Neural progenitor cell (in vitro differentiated cells): ENCODE measurements at places on chromosomes 1 and 21. TPM values are rescaled to one million over a fixed set of nuclear protein-coding genes. Genes with fewer than 3 reads are reported as not detected.
A peak's percentile ranks its signal among the peaks of the same experiment; 100 is the strongest.

The TCHH gene
- total RNA-seq, result 0.03 and 0.07 TPM in 2 replicates

- H3K4me1 ChIP-seq, result peaks cover 13% of the 10 kb centered on the region
- no peaks in the 10 kb centered on the region for H3K27me3 ChIP-seq
- H3K36me3 ChIP-seq, result no peaks in the 10 kb centered on the region
- no peak overlapping the region for H3K27ac ChIP-seq
These were observed 717 bp downstream of the UBIAD1 start for GRCh38 chr1:11273595-11274234.

- no peaks in the 10 kb centered on the region for H3K4me1 ChIP-seq
- H3K36me3 ChIP-seq, result no peaks in the 10 kb centered on the region
- H3K27me3 ChIP-seq, result no peaks in the 10 kb centered on the region
- H3K27ac ChIP-seq, result no peak overlapping the region
- H3K4me3 ChIP-seq, result no peak overlapping the region
- DNase-seq, result no peak
These were observed 16.7 kb upstream of the VSIG8 start for GRCh38 chr1:159879136-159879535.

- DNase-seq, result no peak
- H3K4me3 ChIP-seq, result no peak overlapping the region
- H3K4me1 ChIP-seq, result peaks cover 16% of the 10 kb centered on the region
These were observed 77.7 kb downstream of the LRRC8C start for GRCh38 chr1:89710498-89711139.

DNA sequence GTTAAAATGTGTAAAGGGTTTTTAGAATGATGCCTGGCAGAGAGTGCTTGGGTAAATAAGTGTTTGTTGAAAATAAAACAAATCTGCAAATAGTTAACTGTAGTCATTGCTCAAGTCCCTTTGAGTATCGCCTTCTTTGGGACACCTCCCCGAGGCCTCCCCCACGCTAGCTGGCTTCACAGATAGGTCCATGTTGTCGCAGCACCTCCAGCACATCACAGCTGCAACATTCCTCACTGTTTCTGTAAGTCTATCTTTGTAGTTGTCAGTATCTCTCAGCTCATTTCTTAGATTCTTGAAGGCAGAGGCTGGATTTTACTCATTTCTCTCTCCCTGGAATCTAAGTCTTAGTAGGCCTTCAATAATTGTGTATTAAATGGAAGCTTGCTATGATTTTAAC is 1.6 kb upstream of the STUM start:
- H3K36me3 ChIP-seq, result no peaks in the 10 kb centered on the region
- DNase-seq, result no peak
- H3K27me3 ChIP-seq, result peaks cover 65% of the 10 kb centered on the region
- H3K4me1 ChIP-seq, result peaks cover 20% of the 10 kb centered on the region
- H3K27ac ChIP-seq, result no peak overlapping the region

GRCh38 chr1:62092110-62092509 is 102.5 kb upstream of the L1TD1 start:
- no peak overlapping the region for H3K4me3 ChIP-seq
- no peaks in the 10 kb centered on the region for H3K4me1 ChIP-seq
- H3K27ac ChIP-seq, result no peak overlapping the region
- no peaks in the 10 kb centered on the region for H3K27me3 ChIP-seq
- no peaks in the 10 kb centered on the region for H3K36me3 ChIP-seq

The SAMD11 gene
- 0.15 TPM in 1 of 2 replicates, not detected in the other for total RNA-seq

GRCh38 chr1:175191659-175192058 is 917 bp downstream of the KIAA0040 start:
- DNase-seq, result peak; percentile 14
- H3K4me3 ChIP-seq, result peak overlapping the region; percentile 56
- peaks cover 7% of the 10 kb centered on the region for H3K4me1 ChIP-seq
- peaks cover 65% of the 10 kb centered on the region for H3K27me3 ChIP-seq
- no peak overlapping the region for H3K27ac ChIP-seq

GRCh38 chr1:45141247-45142003 is 65.0 kb downstream of the ZSWIM5 start:
- no peak overlapping the region for H3K27ac ChIP-seq
- peaks cover 3% of the 10 kb centered on the region for H3K4me1 ChIP-seq
- no peak overlapping the region for H3K4me3 ChIP-seq
- no peaks in the 10 kb centered on the region for H3K36me3 ChIP-seq
- no peak for DNase-seq
- no peaks in the 10 kb centered on the region for H3K27me3 ChIP-seq

DNA sequence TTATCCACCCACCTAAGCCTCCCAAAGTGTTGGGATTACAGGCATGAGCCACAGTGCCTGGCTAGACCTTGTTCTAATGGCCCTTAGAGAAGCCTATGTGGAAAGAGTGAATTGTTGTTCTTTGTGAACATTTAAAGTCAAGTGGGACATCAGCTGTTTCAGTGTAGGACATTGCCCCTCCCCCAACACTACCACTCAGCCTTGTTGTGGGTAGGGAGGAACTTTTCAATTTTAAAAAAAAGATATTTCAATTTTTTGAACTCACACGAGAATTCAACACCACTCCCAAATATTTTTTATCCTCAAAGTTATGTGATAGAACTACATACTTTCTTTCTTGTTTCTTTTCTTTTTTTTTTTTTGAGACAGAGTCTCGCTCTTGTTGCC is 36.7 kb upstream of the TMEM222 start:
- H3K4me3 ChIP-seq, result no peak overlapping the region
- peaks cover 11% of the 10 kb centered on the region for H3K4me1 ChIP-seq
- no peak for DNase-seq
- no peak overlapping the region for H3K27ac ChIP-seq

DNA sequence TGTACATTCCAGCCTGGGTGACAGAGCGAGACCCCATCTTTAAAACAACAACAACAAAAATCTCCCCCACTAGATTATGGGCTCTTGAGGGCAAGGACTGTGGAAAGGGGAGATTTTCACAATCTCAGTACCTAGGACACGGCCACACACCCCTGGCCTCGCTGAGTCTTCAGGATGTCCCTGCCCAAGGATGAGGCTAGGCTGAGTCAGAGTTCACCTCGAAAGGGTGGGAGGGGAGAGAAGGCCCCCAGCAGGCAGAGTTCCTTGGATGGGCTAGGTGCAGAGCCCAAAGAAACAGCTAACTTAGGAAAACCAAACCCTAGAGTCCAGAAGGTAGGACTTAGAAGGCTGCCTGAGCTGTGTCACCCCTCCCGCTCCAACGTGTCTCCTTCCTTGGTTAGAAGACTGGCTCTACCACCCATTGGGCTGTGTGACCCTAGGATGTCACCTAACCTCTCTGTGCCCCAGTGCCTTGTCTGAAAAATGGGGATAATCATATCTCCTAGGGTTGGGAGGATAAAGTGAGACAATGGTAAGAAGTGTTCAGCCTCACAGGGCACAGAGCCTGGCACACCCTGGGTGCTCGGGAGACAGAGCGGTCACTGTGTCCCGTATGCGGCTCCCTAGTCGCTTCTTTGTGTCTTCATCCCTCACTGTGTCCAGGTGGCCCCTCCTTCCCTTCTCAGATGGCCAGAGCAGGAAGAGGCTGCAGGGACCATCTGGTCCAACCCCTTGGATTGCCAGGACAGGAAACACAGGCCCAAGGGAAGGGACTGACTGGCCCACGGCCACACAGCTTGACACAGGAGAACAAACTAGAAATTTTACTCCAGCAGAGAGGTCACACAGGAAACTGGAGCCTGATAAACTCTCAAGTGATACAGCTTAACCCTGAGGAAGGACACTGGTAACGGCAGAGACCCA is 11.2 kb downstream of the TRIM62 start:
- no peaks in the 10 kb centered on the region for H3K36me3 ChIP-seq
- H3K4me1 ChIP-seq, result peaks cover 15% of the 10 kb centered on the region
- no peak for DNase-seq

The C8B gene
- not detected in 2 replicates for total RNA-seq
